ENCODE measurements at places on chromosomes 6 and 20.

- no peak for DNase-seq
Observed at GRCh38 chr6:118940770-118941169, 5.8 kb upstream of the MCM9 start.

DNA sequence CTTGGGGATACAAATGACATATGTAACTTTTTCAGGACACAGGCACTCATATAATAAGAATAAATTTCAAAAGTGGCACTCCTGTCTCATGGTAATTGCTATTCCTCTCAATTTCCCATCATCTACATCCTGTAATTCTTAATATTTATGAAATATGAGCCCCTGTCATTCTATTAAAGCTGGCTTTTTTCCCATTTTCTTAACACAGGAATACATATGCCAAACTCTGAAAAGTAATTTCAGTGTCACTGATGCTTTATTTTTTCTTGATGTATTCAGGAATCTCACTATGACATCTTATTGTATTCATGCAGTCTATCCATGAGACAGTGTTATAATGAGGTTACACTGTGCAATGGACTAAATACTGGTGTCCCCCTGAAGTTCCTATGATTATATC, 24.3 kb upstream of the FKBP1C start:
- DNase-seq: no peak

GRCh38 chr6:39301606-39302005, 12.6 kb downstream of the KCNK17 start:
- no peak for DNase-seq

DNA sequence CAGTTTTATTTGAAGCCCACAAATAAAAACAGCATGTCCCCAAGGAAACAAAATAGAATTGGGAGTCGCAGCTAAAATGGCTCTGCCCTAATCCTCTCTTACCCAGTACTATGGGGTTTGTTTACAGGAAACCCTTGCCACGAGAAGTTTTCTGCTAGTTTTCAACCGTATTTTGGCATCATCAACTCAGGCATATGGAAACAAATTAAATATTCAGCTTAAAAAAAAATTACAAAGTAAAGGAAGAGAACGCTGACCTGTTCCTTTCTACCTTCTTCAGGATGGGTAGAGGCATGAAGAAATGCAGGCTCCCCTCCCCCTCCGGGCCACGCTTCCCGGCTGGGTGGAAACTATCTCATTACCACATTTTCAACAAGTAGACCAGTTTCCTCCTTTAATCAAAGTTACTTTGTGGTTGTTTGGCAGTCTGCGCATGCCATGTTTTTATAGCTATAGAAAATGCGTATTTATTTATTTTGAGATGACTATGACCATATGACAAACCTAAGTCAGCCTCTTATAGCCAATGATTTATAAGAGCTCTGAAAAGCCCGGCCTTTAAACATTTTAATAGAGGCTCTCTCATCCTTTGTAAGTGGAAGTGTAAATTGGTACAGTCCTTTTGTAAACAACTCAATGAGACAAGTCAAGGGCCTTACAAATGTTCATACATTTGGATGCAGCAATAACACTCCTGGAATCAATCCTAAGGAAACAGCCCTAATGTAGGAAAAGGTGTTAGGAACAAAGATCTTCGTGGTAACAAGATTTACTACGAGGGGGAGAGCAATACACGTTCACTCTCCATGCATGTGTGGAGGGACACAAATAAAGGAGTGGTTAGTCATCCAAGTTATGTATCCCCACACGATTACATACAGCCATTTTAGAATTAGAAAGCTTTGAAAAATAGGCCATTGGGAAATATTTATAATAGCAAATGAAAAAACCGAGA, 16.1 kb upstream of the ZNF217 start:
- peak; percentile 87 for DNase-seq

DNA sequence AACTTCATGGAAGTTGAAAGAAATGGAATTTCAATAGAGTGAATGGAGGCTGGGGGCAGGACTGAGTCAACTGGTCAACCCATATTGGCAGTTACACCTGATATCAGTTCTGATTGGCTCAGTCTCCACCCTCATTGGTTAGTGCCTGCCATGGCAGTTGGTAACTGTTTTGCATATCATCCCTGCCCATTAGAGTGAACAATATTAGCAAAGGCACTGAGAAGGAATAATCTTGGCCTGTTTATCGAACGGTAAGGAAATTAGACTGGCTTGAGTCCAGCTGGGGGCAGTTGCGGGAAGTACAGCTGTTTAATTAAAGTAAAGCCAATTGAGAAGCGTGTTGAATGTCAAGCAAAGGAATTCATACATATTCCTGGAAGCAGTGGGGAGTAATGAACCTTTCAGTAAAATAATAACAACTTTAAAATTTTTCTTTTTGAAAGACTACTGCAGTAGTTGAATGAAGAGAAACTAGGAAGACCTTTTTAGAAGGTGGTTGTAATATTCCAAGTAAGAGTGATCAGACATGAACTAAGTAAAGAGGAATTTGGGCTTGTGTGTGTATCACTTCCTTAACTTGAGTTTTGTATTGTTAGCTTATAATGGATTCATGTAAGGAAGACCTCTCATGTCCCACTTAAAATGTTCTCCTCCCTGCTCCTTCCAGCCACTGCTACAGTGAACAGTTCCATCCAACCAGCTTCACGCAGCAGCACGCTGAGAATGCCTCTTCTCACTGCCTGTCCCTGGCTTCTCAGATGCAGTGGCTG, 17.2 kb upstream of the FAM50B start:
- no peak for DNase-seq

GRCh38 chr6:154356690-154357089, at the start of gene IPCEF1:
IPCEF1 (minus strand) TSS chr6:154356803; CDS start chr6:154265947, 90,856 bp downstream.
- DNase-seq: no peak

DNA sequence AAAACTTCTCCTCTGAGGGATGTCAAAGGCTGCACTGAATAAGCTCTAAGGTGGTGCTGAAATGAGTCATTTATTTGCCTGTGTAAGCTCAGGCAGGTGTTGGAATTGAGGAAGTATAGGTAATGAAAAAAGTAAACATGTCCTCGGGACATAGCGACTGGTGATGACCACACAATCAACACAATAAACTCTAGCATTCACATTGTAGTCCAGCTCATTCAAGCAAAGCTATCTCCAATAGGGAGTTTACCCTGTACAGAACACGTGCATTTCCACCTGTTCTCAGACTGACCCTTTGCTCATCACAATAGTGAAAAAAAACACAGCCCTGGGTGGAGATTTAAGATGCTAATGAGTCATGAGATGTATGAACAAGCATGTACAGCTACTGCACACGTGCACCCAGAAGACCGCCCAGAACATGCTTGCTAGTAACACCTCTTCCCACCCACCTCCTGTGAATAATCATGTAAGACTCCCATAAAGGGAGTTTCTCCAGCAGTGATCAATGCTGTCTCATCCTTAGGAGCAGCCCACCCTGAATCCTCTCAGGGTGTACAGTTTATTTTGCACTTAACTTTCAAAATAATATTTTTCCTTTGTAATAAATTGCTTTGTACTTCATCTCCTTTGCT, 33.0 kb upstream of the POU5F1 start:
- peak; percentile 35 for DNase-seq

- DNase-seq: peak; percentile 15
Observed at GRCh38 chr6:72669324-72669723, 47.5 kb downstream of the KCNQ5 start.

- no peak for DNase-seq
Observed at GRCh38 chr20:36093025-36093803, 61.3 kb upstream of the EPB41L1 start.
